ENCODE measurements at places on chromosomes 1 and 21. TPM values are rescaled to one million over a fixed set of nuclear protein-coding genes. Genes with fewer than 3 reads are reported as not detected.

MX2 gene
- 0.12 TPM for total RNA-seq

WNT3A gene
- total RNA-seq = not detected

UBASH3A gene
- not detected for total RNA-seq

RNF186 gene
- total RNA-seq = not detected

TAS1R3 gene
- not detected for total RNA-seq

VSIG8 gene
- not detected for total RNA-seq

WRAP73 gene
- total RNA-seq = 17.0 TPM

CCDC190 gene
- not detected for total RNA-seq

PTPN22 gene
- 0.07 TPM for total RNA-seq

ICOSLG gene
- total RNA-seq = 0.29 TPM

CLIC4 gene
- total RNA-seq = 148 TPM

OR2L5 gene
- total RNA-seq = not detected

UBXN10 gene
- 0.14 TPM for total RNA-seq

PGLYRP4 gene
- total RNA-seq = not detected

FAM151A gene
- not detected for total RNA-seq

PIGP gene
- 7.7 TPM for total RNA-seq

PEAR1 gene
- total RNA-seq = 19.0 TPM

CLEC20A gene
- not detected for total RNA-seq

NHLH2 gene
- 0.06 TPM for total RNA-seq

RHCE gene
- total RNA-seq = not detected

IFI44L gene
- total RNA-seq = 0.51 TPM

ATXN7L2 gene
- 7.4 TPM for total RNA-seq

SHE gene
- not detected for total RNA-seq

PLA2G2F gene
- total RNA-seq = 4.2 TPM

SLAMF8 gene
- not detected for total RNA-seq

SH3BGR gene
- 1.0 TPM for total RNA-seq

FNDC5 gene
- not detected for total RNA-seq

NEGR1 gene
- 8.6 TPM for total RNA-seq

EVA1C gene
- 0.29 TPM for total RNA-seq

PLA2G2C gene
- total RNA-seq = not detected

LYST gene
- 10.3 TPM for total RNA-seq

HRNR gene
- not detected for total RNA-seq

CRYBG2 gene
- total RNA-seq = 2.8 TPM

PGLYRP3 gene
- total RNA-seq = not detected

URB1 gene
- 11.6 TPM for total RNA-seq

KCNJ9 gene
- not detected for total RNA-seq

OPTC gene
- total RNA-seq = not detected

FCRL6 gene
- not detected for total RNA-seq

KLHDC8A gene
- 9.6 TPM for total RNA-seq

TNFRSF8 gene
- total RNA-seq = 0.35 TPM
